Foreskin keratinocyte (primary cell): ENCODE measurements at places on chromosomes 11 and 22. TPM values are rescaled to one million over a fixed set of nuclear protein-coding genes. Genes with fewer than 3 reads are reported as not detected.

Gene SYT12
- total RNA-seq = 0.10 and 0.25 TPM in 2 replicates

DNA sequence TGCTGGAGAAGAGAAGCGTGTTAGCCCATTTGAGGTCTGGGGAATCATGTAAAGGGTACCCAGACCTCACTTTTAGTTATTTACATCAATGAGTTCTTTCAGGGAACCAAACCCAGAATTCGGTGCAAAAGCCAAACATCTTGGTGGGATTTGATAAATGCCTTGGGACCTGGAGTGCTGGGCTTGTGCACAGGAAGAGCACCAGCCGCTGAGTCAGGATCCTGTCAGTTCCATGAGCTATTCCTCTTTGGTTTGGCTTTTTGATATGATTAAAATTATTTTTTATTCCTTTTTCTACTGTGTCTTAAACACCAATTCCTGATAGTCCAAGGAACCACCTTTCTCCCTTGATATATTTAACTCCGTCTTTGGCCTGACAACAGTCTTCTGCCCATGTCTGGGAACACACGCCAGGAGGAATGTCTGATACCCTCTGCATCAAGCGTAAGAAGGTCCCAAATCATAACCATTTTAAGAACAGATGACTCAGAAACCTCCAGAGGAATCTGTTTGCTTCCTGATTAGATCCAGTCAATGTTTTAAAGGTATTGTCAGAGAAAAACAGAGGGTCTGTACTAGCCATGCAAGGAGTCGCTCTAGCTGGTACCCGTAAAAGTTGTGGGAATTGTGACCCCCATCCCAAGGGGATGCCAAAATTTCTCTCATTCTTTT is 65.2 kb downstream of the ALX4 start:
- no peak for DNase-seq

DNA sequence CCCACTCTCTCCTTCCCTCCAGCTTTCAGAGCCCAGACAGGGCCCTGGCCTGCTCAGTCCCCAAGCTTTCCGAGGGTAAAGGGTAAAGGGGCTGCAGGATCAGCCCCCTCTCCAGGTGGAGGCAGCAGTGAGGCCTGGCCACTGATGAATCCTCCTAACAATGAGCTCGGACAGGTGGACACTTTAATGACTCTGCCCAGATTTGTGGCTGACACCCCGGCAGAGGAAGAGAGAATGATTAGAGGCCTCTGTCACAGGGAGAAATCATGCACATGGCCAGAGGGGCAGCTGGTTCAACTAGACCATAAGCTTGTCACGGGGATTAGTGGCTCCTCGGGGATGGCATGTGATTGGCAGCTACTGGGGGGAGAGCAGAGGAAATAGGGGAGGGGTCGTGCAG is 587.5 kb upstream of the B3GAT1 start:
- no peak for DNase-seq

- no peak for DNase-seq
Measured at GRCh38 chr11:12694183-12694531, 19.9 kb downstream of the TEAD1 start.

GRCh38 chr11:69121621-69122325 is 34.0 kb upstream of the SMIM38 start:
- DNase-seq = no peak
